ENCODE measurements at places on chromosomes 16 and 17.
A peak's percentile ranks its signal among the peaks of the same experiment; 100 is the strongest.

DNA sequence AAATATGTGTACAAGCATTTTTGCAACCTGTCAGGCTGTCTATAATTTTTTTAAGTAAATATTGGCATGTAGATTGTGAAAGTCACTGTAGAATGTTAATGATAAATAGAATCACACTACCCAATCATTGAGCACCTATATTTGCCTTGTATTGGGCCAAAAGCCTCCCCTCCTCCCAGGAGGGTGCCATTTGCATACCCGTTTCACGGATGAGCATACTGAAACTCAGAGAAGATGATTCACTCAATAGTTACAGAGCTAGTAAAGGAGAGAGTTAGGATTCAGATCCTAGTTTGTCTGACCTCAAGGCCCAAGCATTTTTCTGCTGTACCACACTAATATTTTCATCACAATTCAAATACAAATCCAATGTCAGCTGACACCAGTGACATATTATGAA, 299.7 kb upstream of the CDH11 start:
- DNase-seq: no peak

DNA sequence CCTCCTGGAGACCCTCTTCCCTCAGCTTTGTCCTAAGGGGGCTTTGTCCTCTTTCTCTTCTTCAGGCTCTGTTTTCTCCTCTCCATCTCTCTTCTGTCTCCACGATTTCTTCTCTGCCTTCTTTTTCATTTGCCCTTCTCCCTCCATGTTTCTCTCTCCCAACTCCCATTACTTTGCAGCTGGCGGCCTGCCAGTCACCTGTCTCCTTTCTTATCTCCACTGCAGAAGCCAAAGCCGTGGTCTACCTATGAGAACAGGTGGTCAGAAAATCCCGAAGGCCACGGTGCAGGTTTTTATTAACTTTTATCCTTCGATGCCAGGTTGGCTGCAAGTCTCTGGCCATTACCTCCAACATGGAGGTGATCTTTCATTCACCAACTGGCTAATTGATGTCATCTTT, 45.1 kb downstream of the FZD2 start:
- DNase-seq: no peak

- DNase-seq: no peak
These were observed 35.7 kb downstream of the PLD6 start for GRCh38 chr17:17170346-17170985.

DNA sequence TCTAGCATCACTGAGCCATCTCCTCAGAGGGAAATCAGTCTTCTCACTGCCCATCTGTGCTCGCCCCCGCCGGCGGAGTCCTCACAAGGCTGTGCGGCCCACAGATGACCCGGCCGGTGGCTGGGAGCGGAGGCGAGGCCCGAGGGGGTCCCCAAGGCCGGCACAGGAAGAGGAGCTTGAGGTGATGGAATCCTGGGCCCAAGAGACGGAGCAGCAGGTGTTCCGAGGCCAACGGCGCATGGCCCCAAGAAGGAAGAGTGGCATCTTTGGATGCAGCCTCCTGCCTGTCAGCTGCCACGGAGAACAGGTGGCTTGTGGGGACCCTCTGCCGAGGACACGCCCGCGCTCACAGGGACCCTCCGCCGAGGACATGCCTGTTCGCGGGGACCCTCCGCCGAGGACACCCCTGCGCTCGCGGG, 72.7 kb upstream of the GNG13 start:
- DNase-seq: no peak

GRCh38 chr17:705863-706262, 8.8 kb downstream of the VPS53 start:
- no peak for DNase-seq

GRCh38 chr16:28943281-28943680, 7.5 kb upstream of the NFATC2IP start:
- DNase-seq: no peak

- DNase-seq: no peak
These were observed 21.4 kb upstream of the SLC46A1 start for GRCh38 chr17:28427371-28427770.

DNA sequence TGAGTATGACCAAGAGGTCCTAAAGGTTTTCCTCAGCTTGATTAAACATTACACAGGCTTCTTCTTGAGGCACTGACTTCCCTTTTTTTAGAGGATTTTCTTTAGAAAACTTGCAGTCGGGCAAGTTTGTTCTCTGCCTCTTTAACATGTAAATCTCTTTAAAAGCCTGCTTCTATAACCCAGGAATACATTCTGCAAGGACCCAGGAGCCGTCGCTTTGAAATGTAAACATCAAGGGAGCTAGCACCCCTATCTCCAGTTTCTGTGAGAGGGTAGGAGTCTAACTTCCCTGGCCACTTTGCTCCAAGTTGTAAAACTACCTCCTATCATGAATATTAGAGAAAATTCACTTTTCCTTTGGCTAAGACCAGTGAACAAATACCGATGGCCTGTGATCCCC, 201.5 kb upstream of the CPHXL start:
- no peak for DNase-seq

DNA sequence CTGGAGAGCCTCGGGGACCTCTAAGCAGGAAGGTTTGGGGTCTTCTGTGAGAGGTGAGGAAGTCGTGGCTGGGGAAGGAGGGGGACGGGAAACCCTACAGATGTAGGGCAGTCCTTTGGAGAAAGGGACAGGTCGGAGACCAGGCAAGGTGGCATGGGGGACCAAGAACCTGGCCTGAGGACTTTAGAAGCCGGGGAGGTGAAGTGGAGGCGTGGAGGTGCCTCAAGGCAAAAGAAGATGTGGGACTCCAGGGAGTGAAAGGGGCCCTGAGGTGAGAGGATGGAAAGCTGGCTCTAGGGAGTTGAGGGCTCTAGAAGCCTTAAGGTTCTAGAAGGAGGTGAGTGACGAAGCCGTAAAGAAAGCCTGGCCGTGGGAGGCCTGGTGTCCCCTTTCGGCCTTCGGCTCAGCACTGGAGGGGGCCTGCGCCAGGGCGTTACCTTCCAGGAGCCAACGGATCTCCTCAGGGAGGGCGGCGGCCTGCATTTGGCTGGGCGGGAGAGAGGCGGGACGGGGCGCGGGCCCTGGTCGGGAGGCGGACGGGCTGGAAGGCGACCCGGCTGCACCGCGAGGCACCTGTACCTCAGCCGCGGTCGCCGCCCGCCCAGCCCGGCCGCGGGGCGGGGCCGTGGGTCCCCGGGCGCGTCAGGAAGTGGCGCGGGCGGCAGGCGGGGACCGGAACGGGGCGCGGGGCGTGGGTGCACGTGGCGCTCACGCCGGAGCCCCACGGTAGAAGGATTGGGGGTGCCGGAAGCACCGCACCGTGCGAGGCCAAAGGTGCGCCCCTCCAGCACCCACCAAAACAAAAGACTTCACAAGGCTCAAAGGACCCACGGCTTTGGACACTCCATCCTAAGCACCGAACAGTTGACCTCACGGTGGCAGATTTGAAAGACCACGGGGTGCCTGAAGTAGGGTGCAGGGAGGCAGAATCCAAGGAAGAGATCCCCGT, at the start of gene SKAP1:
Gene SKAP1, minus strand, starts transcription at position 577 of the 949 bp plus-strand sequence.
- DNase-seq: no peak

- no peak for DNase-seq
These were observed 120.3 kb downstream of the MRM1 start for GRCh38 chr17:36721560-36722120.

GRCh38 chr16:30736995-30737793, 11.0 kb upstream of the PHKG2 start:
- DNase-seq: no peak

GRCh38 chr17:2995886-2996809, 67.3 kb downstream of the OR1D5 start:
- DNase-seq: no peak

GRCh38 chr17:60451071-60451470, 28.8 kb downstream of the CHCT1 start:
- no peak for DNase-seq

- DNase-seq: no peak
These were observed 42.2 kb upstream of the PRSS54 start for GRCh38 chr16:58337090-58337444.

DNA sequence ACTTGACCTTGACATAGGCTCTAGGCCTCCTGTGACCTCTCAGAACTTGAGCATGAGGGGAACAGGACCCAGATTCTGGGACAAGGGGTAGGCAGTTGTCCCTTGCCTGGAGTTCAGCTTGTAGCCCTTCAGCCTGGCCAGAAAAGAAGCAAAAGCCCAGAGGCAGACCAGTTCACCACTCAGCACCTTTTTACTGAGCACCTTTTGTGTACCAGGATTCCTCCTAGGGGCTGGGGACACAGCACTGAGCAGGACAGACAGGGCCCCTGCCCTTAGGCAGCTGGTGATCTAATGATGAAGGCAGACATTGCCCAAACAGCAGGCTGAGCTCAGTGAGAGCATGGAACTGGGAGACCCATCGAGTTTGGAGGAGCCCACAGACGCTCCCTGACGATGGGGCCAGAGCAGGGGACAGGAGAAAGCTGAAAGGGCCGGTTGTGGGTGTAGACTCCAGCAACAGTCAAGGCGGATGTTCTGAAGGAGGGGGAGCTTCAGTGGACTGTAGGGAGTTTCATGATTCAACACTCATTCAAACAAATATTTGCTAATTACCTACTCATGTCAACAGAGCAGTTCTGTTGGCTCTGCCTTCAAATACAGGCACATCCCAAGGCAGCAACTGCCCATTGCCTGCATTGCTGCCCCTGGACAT, 32.0 kb downstream of the SBK1 start:
- no peak for DNase-seq

GRCh38 chr16:67246756-67247191, 507 bp downstream of the FHOD1 start:
- no peak for DNase-seq

GRCh38 chr17:35312790-35313711, 60.4 kb downstream of the SLFN11 start:
- DNase-seq: peak; percentile 23

- DNase-seq: no peak
These were observed 11.6 kb downstream of the CUEDC1 start for GRCh38 chr17:57943645-57944044.

DNA sequence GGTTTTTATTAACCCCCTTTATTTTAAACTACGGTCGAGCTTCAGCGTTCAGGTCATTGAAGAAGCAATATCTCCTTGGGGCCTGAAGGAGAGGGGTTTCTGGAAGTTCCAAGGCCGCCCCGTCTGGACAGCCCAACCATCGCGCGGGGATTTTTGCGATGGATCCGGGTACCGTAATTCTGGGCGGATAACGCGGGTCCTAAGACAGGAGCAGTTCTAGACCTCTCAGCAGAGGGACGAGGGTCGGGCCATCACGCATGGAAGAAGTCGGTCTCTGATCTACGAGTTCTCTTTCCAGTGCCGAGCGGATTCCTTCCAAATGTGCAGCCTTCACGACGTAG, 3.6 kb downstream of the BORCS6 start:
- no peak for DNase-seq

All from T1000 (cell line).